Stimulated activated naive CD4-positive, alpha-beta T cell (primary cell): ENCODE measurements at places on chromosomes 2 and 18.

DNA sequence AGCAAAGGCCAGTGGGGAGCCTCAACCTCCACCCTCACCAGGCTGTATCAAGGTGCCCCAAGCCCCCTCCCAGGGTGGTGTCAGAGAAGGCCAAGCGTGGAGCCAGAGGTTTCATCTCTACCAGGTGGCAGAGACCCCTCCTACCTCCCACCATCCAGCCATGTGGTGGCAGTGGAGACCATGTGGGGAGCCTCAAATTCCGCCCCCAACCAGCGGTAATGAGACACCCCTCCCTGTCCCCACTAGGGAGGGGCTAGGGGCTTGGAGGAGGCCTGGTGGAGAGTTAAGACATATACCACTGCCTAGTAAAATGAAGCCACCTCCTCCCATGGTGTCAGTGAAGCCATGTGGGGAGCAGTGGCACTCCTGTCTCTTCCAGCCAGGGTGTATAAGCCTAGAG, 24.4 kb upstream of the YPEL5 start:
- DNase-seq, result no peak

- no peak for DNase-seq
Measured at GRCh38 chr2:174796319-174796771, 32.1 kb upstream of the CHRNA1 start.

- DNase-seq, result no peak
Measured at GRCh38 chr2:133605011-133605765, 36.9 kb upstream of the NCKAP5 start.

DNA sequence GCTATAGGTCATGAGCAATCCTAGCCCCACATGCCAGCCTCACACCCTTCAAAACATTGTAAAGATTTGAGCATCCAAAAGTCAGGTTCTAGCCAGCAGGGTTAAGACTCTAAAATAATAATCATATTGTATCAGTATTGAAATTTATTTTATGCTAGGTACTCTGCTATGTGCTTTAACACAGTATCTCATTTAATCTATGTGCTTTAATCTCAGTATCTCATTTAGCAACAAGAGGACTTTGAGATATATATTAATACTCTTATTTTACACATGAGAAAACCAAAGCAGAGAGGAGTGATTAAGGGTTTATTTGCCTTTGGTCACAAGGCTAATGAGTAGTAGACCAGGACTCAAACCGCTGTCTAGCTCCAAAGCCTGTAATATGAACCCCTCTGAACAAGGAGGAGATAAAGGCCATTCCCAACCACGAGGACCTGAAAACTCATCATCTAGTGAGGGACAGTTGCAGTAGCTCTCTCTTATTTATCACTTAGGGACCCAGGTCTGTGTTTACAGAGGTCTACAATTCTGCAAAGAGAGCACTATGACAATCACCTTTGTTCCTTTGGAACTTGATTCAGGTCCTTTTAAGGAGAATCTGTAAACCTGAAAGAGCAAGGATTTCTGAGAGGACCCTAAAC, 116.5 kb upstream of the SERTAD2 start:
- no peak for DNase-seq

- no peak for DNase-seq
Measured at GRCh38 chr2:26184121-26184520, 11.2 kb downstream of the GAREM2 start.

GRCh38 chr2:181183878-181184542, 203.6 kb downstream of the UBE2E3 start:
- no peak for DNase-seq

DNA sequence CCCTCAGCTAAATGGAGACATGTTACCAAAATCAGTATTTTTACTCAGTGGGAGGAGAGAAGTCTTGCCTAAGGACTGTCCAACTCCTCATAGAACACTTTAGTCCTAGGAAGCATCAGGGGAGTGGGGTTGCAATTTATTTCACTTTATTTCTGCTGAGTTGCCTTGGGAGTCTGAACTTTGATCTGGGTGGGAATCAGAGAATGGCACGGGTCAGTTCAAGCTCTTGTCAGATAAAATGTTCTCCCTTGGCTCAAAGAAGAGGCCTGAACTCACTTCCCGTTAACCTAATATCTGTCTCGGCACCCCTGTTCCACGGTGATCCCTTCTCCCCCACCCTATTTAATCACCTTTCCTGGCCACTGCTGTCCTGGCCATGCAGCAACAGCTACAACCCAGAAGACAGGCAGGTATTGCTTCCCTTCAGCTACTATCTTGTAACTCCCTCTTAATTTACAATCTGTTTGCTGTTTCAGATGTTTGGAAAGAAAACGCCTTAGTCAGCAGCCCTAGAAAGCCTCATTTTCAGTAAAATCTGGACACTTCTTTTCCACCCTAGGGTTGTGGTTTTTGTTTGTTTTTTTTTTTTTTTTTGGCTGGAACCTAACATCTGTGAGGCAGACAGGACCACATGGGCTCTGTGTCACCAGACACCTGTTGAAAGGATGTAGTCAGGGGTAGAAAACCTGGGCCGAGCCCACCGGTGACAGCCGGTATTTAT, 52.5 kb downstream of the SERTAD2 start:
- DNase-seq, result no peak

DNA sequence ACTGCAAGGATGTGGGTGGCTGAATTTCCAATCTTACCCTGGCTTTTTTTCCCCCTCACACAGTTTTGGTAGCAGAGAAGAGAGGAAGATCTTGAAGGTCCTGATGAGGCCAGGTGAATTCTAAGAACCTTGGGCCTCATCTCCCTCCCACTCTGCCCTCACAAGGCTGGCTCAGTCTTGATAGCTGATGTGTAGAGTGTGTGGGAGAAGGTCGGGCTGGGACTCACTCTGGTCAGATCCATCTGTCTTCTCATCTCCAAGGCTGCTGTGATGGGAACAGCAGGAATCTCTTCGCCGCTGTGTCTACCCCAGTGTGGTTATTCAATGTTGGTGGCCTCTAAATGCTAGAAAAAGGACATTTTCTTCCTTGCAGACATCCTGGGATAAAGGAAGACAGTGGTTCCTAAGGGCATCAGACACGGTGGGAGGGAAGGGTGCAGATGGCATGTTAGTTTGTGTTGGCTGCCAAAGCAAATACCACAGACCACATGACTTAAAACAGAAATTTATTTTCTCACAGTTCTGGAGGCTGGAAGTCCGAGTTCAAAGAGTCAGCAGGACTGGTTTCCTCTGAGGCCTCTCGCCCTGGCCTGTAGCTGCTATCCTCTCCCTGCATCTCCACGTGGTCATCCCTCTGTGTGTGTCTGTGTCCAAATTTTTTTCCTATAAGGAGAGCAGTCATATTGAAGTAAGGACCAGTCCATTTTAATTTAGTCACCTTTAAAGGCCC, 37.6 kb upstream of the MGAT4A start:
- DNase-seq, result no peak

- no peak for DNase-seq
Measured at GRCh38 chr2:6224267-6224666, 532.1 kb downstream of the SOX11 start.

GRCh38 chr2:79580175-79580574, 67.3 kb downstream of the CTNNA2 start:
- no peak for DNase-seq

- no peak for DNase-seq
Measured at GRCh38 chr2:79393806-79394484, 118.9 kb upstream of the CTNNA2 start.

DNA sequence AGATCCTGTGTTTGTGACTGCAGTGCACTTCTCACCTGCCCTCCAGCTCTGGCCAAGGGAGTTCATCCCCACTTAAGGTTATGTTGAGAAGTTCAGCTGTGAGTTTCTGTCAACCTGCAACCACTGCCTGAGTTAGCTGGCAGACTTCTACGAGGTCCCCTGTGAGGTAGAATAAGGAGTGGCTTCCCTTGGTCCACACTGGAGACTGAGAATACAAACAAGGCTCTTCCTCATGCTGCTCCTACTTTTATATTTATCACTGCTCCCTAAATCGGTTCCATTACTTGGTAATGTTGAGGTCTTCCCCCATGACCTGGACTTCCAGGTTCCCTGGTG, 353.2 kb upstream of the CWC22 start:
- DNase-seq, result no peak

- DNase-seq, result no peak
Measured at GRCh38 chr2:96203130-96204028, 5.2 kb downstream of the STARD7 start.

- DNase-seq, result no peak
Measured at GRCh38 chr2:18540872-18541271, 19.6 kb downstream of the RDH14 start.

- DNase-seq, result no peak
Measured at GRCh38 chr18:27614951-27615844, 430.1 kb upstream of the CHST9 start.

GRCh38 chr2:198471291-198471690, 666.9 kb downstream of the PLCL1 start:
- DNase-seq, result no peak

DNA sequence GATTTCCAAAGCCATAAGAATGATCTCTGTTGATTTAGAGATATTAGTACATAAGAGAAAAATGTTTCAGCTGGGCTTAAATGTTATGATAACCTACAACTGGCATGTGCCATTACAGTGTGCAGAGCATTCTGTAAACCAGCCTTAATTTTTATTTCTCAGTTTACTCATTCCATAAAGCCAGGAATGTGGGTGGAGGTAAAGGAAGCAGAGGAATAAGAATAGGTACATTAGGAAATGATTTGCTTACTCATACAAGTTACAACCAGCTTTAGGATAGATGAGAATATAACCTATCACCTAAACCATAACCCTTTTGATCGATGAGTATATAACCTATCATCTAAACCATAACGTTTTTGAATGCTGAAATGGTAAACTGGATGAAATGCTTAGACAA, 1394.7 kb upstream of the ACVR2A start:
- DNase-seq, result no peak

DNA sequence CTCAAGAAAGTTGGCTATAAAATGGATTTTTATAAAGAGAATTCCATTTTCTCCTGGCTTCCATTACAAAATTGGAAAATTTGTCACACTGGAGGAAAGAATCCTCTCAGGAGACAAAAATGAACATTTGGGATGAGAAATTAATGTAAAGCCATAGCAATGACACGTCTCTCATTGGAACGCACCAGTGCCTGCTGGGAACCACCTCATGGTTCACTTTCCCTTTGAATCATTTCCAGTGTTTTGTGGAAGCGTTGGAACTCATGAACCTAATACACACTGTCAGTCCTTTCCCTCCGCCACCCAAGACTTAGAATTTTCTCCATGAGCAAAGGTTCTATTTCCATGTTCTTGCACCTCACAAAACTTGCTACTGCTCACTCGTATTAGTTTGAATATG, 21.0 kb upstream of the NRP2 start:
- DNase-seq, result no peak

- no peak for DNase-seq
Measured at GRCh38 chr18:26052505-26052904, 37.9 kb downstream of the SS18 start.

- no peak for DNase-seq
Measured at GRCh38 chr2:46162329-46163097, 134.7 kb upstream of the EPAS1 start.

GRCh38 chr2:98020992-98021713, 25.4 kb upstream of the TMEM131 start:
- DNase-seq, result no peak

GRCh38 chr2:235391921-235392615, 101.8 kb upstream of the AGAP1 start:
- DNase-seq, result no peak

DNA sequence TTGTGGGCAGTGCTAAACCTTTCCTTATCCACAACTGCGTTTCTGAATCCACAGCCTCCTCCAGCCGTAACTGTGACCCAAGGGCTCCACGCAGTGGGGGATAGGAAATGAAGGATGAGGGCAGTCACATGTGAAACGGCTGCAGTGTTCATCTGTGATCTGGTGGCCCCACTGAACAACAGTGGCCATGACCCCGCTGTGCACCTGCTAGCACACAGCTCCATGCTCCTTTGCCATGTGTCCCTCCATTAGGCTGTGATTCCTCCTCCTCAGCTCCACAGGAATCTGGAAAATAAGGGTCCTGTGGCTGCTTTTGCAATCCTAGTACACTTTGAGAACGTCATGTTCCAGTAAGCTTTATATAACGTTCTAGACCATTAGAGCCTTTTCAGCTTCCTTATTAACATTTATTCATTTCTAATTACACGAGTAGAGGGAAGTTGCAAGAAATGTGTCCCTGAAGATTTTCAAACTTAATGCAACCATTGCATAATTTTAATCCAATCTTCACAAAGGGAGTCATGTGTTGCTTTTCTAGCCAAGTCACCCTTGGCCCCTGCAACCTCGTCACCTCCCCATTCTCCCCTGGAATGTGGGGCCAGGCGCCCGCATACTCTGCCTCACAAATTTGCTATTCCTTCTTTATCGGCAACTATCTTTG, 7.1 kb upstream of the NAPG start:
- DNase-seq, result no peak

- no peak for DNase-seq
Measured at GRCh38 chr2:22890132-22890531, 494.8 kb upstream of the KLHL29 start.

- DNase-seq, result no peak
Measured at GRCh38 chr2:103264058-103264768, 502.4 kb downstream of the TMEM182 start.

- DNase-seq, result no peak
Measured at GRCh38 chr2:179837408-179837807, 24.0 kb downstream of the ZNF385B start.

DNA sequence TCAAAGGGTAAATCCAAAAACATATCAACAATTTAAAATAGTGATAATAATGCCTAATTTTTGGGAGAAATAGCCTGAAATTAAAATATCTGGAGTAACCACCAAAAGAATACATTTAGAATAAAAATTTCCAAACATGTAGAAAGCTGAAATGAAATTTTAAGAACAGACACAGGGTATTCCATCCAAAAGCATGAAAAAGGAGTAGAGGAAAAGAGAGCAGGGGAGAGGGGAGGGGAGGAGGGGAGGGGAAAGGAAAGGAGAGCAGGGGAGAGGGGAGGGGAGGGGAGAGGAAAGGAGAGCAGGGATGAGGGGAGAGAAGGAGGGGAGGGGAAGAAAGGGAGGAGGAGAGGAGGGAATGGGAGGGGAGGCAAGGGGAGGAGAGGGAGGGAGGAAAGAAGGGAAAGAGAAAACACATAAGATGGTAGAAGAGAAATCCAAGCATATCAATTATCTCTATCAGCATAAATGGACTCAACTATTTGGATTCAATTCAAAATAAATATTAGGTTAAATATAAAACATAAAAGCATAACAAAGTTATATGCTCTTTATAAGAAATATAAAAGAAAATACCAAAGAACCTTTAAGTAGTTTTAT, 141.1 kb downstream of the ZNF385B start:
- no peak for DNase-seq

DNA sequence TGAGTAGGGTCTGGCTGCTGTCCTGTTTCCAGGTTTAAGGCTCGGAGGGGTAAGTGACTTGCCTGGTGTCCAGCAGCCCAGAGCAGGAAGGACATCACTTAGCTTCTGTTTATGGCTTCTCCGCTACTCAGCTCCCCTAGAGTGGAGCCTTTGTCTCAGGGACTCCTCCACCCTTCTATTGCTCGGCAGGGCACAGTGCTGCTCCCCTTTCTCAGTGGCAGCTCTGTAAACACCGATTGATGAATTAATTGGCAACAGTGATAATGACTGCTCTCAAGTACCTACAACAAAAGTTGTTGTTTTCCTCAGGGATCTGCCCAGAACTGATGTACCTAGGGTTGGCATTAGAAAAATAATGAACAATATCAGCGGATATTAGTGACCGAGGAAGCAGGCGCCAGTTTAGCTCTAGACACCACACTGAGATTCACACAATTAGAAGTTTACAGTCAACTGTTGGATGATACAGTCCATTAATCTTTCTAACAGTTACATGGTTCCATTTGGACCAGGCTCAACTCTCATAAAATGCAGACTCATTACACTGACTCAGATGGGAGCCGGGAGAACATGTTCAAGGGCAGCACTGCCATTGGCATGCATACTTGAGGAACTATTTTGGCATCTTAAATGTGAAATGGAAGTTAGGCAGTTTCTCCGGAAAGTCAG, 265.7 kb downstream of the MTX2 start:
- DNase-seq, result no peak
